ENCODE measurements at places on chromosomes 5 and 9. TPM values are rescaled to one million over a fixed set of nuclear protein-coding genes. Genes with fewer than 3 reads are reported as not detected.

DNA sequence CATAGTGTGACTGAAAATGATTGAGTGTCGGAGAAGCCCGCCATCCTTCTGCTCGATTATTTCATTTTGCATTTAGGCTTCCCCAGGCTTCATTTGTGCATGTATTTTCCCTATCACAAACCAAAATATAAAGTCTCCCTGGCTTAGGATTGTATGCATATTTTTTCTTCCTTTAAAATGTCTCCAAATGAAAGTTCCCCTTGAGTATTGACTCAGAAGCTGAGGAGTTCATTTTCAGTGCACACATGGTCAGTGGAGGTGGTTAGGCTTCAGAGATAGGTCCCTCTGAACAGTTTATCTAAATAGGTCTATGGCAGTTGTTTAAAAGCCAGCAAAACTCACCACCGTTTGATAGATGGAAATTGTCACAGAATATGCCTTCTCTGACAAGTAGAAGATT is 97.2 kb downstream of the TLE4 start:
- DNase-seq = no peak

GRCh38 chr5:89228355-89228754 is 345.4 kb upstream of the MEF2C start:
- no peak for DNase-seq

GRCh38 chr9:18911714-18912342 is 121.2 kb downstream of the SAXO1 start:
- no peak for DNase-seq

DNA sequence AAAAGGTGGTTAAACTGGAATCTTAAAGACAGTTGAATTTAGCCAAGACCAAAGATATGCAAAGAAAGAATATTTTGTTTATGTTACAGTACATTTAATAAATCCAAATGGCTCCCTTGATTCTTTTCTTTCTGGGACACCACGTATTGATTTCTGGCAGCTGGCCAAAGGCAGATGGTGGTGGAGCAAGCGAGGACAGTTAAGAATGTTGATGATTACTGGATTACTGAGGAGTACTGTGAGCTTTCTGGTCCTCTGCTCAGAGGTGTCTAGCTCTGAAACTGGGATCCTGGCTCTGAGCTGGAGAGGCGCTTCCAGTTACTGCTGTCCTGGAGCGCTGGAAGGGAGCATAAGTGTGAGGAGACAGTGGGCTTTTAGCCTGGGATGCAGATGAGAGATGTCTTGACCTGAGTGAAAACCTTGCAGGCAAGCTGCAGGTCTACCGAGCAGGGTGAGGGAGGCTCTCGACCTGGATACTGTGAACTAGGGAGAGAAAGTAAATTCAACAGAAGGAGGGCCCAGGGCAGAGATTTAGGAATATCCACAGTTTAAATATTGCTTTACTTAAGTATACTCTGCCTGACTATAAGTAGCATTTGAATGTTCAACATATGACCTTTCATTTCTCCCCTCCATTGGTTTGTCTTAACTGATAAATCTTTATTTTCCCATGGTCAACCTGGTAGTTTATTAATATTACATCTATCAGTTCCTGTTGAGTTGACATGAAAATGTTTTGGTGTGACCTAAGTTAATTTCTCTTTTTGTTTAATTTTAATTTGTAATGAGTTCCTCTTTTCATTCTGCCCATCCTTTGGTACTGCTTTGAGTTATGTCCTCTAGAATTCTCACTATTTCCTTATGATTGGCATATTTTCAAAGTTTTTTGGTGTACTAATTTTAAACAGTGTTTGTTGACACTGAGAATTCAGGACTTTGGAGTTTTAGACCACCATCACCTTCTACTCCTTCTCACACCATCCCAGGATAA is 3.7 kb downstream of the SYK start:
- peak; percentile 19 for DNase-seq

DNA sequence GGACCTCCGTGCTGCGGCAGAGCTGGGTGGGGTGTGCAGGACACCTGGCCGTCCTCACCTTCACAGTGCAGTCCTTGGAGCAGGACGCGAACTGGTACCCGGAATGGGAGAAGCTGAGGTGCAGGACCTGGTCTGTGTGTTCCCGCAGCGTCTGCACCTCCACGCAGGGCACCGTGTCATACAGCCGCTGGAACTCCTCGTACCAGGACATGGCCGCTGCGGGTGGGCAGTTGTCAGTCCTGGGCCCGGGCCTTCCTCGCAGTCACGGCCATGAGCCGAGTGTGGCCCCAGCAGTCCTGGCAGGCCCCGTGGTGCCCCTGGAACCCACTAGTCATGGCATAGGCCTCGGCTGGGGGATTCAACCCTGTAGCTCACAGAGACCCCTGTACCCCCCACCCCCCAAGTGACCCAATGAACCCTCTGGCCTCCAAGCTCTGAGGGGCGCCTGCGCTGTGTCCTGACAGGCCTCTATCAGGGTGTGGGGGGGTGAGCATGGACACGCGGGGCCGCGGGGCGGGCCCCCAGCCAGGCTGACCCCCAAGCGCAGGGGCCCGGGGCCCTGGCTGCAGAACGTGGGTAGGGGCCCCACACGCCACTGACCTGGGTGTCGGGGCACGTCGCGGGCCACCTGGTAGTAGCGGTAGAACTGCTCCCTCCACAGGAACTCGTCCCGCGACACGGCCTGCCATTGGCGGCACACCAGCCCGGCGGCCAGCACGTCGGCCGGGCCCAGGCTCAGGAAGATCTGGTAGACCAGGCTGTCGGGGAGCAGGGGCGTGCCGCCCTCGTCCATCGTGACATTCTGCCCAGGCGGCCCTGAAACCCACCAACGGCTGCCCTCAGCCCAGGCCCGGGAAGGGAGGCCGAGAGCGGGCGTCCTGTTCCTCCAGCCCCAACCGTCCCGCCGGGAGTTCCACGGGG is 987 bp downstream of the FBXW5 start:
- DNase-seq = peak; percentile 40

GRCh38 chr9:100428871-100429654 is 2.1 kb downstream of the MSANTD3 start:
- no peak for DNase-seq

DNA sequence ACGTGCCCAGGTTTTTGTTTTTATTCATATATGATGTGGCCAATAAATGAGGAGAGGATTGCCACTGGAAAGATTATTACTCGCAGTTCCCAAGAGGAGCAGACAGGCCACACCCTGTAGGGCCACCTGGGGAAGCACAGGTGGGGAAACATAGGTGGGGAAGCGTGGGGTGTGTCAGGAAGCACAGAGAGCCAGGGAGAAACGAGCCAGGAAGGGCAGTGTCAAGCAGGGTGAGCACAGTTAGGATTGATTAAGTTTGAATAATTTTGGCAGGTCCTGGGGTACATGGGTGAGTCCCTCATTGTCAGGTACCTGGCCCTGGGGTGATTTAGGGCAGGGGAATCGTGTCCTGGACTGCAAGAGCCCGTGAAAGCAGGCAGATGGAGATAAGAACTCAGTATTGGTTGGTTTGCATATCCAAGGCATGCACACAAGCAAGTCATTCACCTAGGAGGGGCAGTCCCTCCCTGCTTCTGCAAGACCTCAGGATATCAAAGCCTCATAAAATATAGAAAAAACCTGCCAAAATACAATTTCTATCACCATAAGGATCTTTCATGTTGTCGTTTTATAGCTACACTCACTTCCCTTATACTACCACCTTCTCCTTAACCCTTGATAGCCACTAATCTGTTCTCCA is 22.4 kb downstream of the MVB12B start:
- DNase-seq = no peak

- no peak for DNase-seq
Measured at GRCh38 chr9:38074441-38074961, 5.5 kb upstream of the SHB start.

DNA sequence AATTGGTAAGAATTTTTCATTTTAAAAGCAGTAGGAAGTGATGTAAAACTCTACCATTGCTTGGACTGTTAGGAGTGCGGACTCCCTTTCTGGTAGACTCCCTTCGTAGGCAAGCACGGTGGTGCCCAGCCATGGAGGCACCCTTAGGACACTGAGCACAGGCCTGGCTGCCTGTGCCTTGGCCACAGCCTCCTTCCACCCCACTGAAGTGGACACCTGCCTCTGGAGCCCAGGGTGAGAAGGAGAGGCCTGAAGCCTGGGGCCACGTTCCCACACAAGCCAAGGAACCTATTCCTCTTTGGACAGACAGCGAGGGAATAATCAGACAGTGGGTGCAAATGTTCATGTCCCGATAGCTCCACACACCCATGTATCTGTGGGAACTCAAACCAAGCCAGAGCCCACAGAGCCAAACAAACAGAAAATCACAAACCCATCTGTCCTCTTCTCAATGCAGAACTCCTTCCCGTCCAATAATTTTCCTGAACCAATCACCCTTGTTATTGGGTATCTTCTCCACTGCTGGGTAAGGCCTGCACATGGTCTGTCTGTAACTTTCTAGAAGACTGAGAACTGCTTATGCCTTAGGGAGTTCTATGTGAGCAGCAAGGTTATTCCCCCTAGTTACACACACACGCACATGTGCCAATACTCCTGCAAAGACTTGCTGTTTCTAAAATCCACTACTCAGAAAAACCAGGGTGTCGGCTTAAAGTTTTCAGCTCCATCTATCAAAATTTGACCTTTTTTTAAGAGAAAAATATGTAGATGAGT is 45.2 kb downstream of the UBE2QL1 start:
- DNase-seq = no peak

DNA sequence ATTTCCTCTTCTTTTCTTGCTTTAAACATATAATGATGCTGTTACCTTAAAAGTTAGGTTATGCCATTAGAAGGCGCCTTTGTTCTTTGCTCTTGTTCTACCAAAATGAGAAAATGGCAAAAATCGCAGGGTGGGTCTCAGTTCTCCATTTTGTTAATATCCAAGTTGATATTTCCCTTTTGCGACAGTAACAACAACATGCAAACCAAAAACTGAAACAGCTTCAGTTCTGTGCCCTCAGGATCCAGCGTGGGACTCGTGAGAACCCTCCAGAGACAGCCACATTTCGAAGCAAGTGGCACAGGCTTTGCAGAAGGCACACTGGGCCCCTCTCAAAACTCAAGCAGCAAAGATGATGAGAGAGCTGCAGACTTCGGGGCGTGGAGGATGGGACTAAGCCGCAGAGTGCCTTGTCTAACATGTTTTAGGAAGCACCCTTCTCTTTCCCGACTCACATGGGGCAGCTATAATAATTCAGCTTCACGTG is 33.0 kb upstream of the LCP2 start:
- DNase-seq = peak; percentile 20

GRCh38 chr5:125261505-125262250 is 515.2 kb upstream of the ZNF608 start:
- DNase-seq = no peak

GRCh38 chr9:81756561-81756960 is 67.2 kb upstream of the TLE1 start:
- no peak for DNase-seq

- DNase-seq = no peak
Measured at GRCh38 chr5:116788851-116789403, 214.3 kb upstream of the SEMA6A start.

- DNase-seq = peak; percentile 49
Measured at GRCh38 chr9:127407492-127407843, 10.5 kb downstream of the SLC2A8 start.

GRCh38 chr9:35616681-35617459 is 1.3 kb downstream of the CD72 start:
- DNase-seq = peak; percentile 69

GRCh38 chr5:143056792-143057579 is 286.8 kb downstream of the ARHGAP26 start:
- no peak for DNase-seq

- no peak for DNase-seq
Measured at GRCh38 chr5:159224471-159224870, 15.1 kb upstream of the RNF145 start.

DNA sequence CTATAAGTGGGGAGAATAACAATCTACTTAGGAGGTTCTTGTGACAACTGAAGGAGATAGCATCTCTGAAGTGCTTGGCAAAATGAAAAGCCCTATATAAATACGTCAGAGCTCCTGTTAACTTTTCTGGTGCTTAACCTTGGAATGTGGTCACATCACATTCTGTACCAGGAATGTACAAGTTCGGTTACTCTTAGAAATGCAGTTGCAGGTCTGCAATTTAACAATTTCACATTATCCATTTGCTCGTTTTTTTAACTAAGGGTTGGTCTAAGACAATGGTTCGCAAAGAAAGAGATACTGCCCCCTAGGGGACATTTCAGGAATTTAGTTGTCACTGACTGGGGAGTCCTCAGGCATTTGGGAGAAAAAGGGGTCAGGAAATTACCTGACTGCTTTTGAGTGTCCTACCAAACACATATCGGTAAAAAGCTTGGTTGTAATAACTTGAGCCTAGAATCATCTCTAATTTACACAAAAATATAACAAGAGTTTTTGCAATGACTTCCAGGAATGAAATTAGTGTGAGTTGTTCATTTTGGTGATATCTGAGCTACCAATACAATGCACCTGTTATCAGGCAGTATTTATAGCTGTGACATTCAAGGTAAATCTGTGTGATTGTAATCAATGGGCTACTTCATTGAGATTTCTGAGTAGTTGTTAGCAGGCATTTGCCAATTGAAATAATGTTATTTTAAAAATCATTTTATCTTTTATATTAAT is 5.4 kb upstream of the HBEGF start:
- DNase-seq = peak; percentile 44

GRCh38 chr9:113125386-113126035 is 25.3 kb upstream of the SLC31A2 start:
- no peak for DNase-seq

DNA sequence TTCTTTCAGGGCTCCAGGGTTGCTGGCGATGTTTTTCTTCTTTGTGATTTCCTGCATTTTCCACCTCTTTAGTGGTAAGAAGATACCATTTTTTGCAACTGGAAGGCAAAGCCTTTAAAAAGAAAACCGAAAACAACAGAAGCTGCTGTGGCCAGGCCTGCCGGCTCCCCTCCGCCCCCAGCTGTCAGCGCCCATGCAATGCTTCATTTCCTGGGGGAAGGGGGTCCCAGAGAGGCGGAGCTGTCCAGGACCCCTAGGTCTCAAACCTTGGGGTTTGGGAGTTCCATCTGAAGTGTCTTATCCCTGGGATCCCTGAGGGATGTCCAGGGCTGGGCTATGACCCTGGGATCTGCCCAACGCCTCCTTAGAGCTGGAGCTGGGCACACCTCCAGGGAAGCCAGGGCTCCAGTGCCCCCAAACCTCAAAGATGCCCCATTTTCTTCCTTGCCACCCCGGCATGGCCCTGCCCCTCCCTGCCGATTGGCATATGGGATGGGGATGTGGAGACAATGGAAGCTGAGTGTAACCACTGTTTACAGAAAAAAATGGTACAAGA is 257.2 kb upstream of the MVB12B start:
- DNase-seq = no peak

- DNase-seq = peak; percentile 73
Measured at GRCh38 chr9:123058834-123059233, 25.4 kb downstream of the GPR21 start.

Gene PCDHGA7
- 7.0 TPM for total RNA-seq

Gene PTGS1
- 3.1 TPM for total RNA-seq

Gene PHAX
- total RNA-seq = 38.1 TPM

Gene ERBIN
- total RNA-seq = 105 TPM

Gene RNF183
- total RNA-seq = not detected

Gene ZNF300
- total RNA-seq = 7.3 TPM

Gene TTLL11
- 7.9 TPM for total RNA-seq

Gene JAKMIP2
- 0.49 TPM for total RNA-seq

Gene SPINK13
- total RNA-seq = not detected
